ENCODE measurements at places on chromosomes 6 and 20. TPM values are rescaled to one million over a fixed set of nuclear protein-coding genes. Genes with fewer than 3 reads are reported as not detected.

- H3K36me3 ChIP-seq, result no peaks in the 10 kb centered on the region
- DNase-seq, result no peak
- no peak overlapping the region for H3K4me3 ChIP-seq
- H3K27me3 ChIP-seq, result no peaks in the 10 kb centered on the region
- no peaks in the 10 kb centered on the region for H3K4me1 ChIP-seq
Observed at GRCh38 chr6:110682460-110682853, 132.8 kb downstream of the CDK19 start.

DNA sequence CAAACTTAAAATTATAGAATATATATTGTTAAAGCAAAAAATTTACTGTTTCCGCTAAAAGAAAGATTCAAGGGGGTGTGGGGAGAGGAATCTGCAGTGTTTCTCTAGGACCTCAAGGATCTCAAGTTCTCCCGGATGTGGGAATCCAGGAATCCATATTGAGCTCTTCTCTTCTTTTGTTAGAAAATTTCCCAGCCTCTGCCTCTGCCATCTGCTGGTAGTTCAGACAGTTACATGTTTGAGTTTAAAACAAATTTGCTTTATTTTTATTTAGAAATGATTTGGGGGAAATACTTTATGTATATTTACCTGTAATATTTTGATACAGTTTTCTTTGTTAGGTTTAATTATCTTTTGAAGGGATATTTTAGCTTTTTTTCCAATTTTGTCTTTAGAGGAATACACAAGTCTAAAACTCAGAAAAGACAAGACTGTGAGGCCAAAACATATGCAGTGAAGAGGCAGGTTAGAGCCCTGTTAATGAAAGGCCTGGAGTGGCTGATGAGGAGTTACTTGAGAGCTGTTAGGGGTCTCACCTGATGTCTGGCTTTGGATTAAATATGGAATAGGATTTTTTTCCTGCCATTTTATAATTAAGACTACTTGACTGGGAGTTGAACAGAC lies 268.8 kb downstream of the ARID1B start:
- no peak overlapping the region for H3K4me3 ChIP-seq
- no peak for DNase-seq
- H3K27ac ChIP-seq, result no peak overlapping the region
- H3K36me3 ChIP-seq, result no peaks in the 10 kb centered on the region
- no peaks in the 10 kb centered on the region for H3K27me3 ChIP-seq
- H3K4me1 ChIP-seq, result peaks cover 13% of the 10 kb centered on the region

- H3K4me3 ChIP-seq, result no peak overlapping the region
- no peaks in the 10 kb centered on the region for H3K27me3 ChIP-seq
- H3K27ac ChIP-seq, result no peak overlapping the region
- no peak for DNase-seq
- H3K36me3 ChIP-seq, result no peaks in the 10 kb centered on the region
Observed at GRCh38 chr6:18359237-18359885, 27.8 kb upstream of the RNF144B start.

- no peak overlapping the region for H3K27ac ChIP-seq
- peak; percentile 4 for DNase-seq
- no peaks in the 10 kb centered on the region for H3K36me3 ChIP-seq
- no peaks in the 10 kb centered on the region for H3K4me1 ChIP-seq
- no peaks in the 10 kb centered on the region for H3K27me3 ChIP-seq
- H3K4me3 ChIP-seq, result no peak overlapping the region
Observed at GRCh38 chr20:58818586-58819285, 32.0 kb downstream of the GNAS-AS1 start.

DNA sequence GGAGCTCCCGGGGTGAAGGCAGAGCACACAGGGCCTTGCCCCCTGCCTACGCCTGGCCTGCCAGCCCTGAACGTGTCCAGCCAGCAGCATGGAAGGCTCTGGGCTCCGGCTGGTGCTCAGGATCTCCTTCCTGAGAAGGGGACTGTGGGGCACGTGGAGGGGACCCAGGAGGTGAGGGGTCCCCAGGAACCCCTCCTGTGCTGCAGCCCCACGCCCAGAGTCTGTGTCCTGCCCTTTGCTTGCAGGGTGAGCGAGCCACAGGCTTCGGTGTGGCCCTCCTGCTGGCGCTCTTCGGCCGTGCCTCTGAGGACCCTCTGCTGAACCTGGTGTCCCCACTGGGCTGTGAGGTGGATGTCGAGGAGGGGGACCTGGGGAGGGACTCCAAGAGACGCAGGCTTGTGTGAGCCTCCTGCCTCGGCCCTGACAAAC lies 22.3 kb downstream of the NPEPL1 start:
- no peak for DNase-seq
- no peaks in the 10 kb centered on the region for H3K36me3 ChIP-seq
- H3K27ac ChIP-seq, result no peak overlapping the region
- H3K4me1 ChIP-seq, result no peaks in the 10 kb centered on the region
- H3K4me3 ChIP-seq, result no peak overlapping the region
- no peaks in the 10 kb centered on the region for H3K27me3 ChIP-seq

The KCNK17 gene
- total RNA-seq, result 10.4 TPM

- no peaks in the 10 kb centered on the region for H3K27me3 ChIP-seq
- H3K4me1 ChIP-seq, result no peaks in the 10 kb centered on the region
- H3K36me3 ChIP-seq, result no peaks in the 10 kb centered on the region
- no peak overlapping the region for H3K27ac ChIP-seq
- peak; percentile 39 for DNase-seq
Observed at GRCh38 chr20:62030834-62031434, 34.7 kb downstream of the TAF4 start.

GRCh38 chr6:21844120-21844917 lies 250.8 kb downstream of the SOX4 start:
- H3K4me1 ChIP-seq, result no peaks in the 10 kb centered on the region
- no peaks in the 10 kb centered on the region for H3K36me3 ChIP-seq
- DNase-seq, result no peak

DNA sequence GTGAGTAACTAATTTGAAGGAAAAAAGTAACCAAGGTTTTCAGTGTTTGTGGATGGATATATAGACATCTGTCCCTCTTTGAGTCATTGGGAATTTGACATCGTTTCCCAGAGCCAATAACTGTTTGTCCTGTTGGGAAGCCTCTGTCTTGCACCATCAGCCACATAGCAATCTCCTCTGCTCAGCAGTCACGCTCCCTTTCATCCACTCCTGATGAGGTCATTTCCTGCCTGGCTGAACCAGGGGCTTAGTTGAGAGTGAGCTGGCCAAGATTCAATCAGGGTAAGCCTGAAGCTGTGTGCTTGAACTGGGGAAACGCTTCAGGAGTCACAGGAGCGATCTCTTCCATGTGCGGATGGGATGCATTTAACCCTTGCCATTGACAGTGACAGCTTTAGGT lies 121.5 kb upstream of the FOXQ1 start:
- no peaks in the 10 kb centered on the region for H3K36me3 ChIP-seq
- no peak for DNase-seq
- H3K4me3 ChIP-seq, result no peak overlapping the region
- H3K27me3 ChIP-seq, result no peaks in the 10 kb centered on the region
- no peaks in the 10 kb centered on the region for H3K4me1 ChIP-seq

The TRIM31 gene
- total RNA-seq, result not detected

The KIF13A gene
- 109 TPM for total RNA-seq

DNA sequence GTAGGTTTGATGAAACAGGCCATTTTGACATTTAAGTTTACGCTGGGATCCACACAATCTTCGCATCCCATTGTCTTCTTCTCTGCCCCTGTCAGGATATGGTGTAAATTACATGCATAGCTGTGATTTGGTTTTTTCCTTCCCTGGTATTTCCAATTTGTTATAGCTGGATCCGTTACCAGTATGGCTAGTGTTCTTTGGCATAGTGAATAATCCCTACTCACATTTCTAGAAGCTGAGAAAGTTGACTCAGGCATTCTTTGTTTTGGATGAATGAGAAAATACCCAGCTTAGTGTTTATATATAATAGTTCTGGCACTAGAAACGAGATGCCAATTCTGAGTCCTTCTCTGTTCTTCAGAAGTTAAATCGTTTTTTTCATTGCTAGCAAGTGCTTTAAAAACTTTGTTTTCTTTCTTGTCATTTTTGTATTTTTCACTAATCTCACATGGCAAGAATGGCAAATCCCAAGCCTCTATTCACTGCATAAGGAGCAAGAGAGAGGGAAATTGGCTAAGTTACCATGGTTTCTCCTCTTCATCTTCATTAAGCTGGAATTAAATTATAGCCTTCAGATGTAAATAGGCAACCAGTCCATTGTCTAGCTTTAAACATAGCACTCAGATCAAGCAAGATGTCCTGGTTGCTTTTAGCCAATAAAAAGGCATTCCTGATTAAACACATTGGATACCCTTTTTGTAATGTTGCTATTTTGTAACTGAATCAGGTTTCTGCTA lies 91.9 kb upstream of the LAMP5 start:
- H3K27ac ChIP-seq, result no peak overlapping the region
- DNase-seq, result no peak
- H3K36me3 ChIP-seq, result no peaks in the 10 kb centered on the region
- H3K4me3 ChIP-seq, result no peak overlapping the region

DNA sequence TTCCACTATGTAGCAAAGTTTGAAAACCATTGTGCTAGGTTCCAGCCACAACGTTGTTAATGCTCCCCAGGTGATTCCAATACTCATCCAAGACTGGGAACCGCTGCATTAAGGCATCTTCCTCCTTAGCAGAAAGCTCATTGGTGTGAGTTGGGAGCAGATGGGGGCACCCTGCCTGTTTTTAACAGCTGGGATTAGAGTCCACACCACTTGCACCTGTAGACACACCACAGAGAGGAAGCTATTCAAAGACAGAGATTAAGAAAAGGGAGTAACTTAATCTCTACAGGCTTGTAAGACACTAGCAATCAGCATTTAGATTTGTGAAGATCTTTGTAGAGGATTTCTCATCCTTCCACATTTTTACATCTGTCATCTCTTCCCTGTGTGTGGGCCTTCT lies 333.9 kb upstream of the SOX4 start:
- DNase-seq, result no peak
- H3K27me3 ChIP-seq, result no peaks in the 10 kb centered on the region
- H3K4me3 ChIP-seq, result no peak overlapping the region
- no peaks in the 10 kb centered on the region for H3K4me1 ChIP-seq

The ECT2L gene
- total RNA-seq, result 0.19 TPM

GRCh38 chr6:163741743-163742363 lies 327.3 kb downstream of the QKI start:
- no peaks in the 10 kb centered on the region for H3K36me3 ChIP-seq
- H3K27me3 ChIP-seq, result peaks cover under 1% of the 10 kb centered on the region
- no peak for DNase-seq

DNA sequence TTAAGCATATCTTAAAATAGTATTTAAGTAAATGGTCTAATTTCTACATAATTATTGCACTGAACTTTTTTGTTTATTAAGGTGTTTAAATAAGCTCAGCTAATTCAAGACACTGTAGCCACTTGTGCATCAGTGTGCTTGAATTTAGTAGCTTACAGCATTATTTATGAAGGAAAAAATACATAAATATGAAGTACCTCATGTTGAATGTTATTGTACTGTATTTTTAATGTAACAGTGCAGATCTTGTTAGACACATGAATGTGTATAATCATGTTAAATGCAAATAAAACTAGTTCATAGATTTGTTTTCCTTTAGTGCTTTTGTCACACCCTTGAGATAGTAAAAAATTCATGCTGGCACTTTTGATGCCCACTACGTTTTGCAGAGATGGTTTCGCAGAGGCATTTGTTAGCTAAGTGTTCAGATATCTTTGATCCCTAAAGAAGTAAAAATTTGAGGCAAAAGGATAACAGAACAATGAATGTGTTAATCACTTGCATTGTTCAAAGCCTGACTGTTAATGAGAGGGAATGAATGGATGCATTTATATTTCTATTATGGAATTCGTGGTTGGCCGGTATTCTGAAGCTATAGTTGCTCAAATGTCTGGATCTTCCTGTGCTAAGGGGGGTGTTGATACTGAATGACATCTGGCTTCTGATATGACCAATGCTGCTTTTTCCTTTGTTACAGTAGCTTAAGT lies 8.8 kb downstream of the BTBD3 start:
- no peak overlapping the region for H3K27ac ChIP-seq
- DNase-seq, result no peak
- H3K27me3 ChIP-seq, result no peaks in the 10 kb centered on the region
- H3K4me3 ChIP-seq, result no peak overlapping the region
- H3K4me1 ChIP-seq, result no peaks in the 10 kb centered on the region

DNA sequence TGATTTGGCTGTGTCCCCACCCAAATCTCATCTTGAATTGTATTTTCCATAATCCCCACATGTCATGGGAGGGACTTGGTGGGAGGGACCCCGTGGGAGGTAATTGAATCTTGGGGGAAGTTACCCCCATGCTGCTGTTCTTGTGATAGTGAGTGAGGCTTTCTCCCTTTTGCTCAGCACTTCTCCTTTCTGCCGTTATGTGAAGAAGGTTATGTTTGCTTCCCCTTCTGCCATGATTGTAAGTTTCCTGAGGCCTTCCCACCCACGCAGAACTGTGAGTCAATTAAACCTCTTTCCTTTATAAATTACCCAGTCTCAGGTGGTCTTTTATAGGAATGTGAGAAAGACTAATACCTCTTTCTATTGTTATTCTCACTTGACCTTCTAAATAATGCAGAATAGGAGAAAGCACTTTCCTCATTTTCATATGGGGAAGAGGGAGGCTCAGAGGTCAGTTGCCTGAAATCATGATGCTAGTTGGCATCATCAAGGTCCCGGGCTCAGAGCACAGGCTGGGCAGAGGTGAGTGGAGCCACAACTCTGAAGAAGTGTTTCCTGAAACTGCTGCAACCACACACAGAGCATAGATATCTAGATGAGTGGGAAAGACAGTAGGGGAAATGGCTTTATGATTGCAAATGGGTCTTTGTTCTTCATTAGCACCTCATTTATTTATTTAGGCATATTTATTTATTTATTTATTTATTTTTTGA lies 191.0 kb downstream of the QKI start:
- H3K27me3 ChIP-seq, result no peaks in the 10 kb centered on the region
- H3K4me3 ChIP-seq, result no peak overlapping the region
- no peak overlapping the region for H3K27ac ChIP-seq
- H3K4me1 ChIP-seq, result no peaks in the 10 kb centered on the region
- H3K36me3 ChIP-seq, result no peaks in the 10 kb centered on the region

GRCh38 chr6:3913077-3913957 lies 64.1 kb downstream of the FAM50B start:
- no peak overlapping the region for H3K4me3 ChIP-seq
- H3K27ac ChIP-seq, result peak overlapping the region; percentile 93
- no peaks in the 10 kb centered on the region for H3K27me3 ChIP-seq

The OLIG3 gene
- not detected for total RNA-seq

- no peaks in the 10 kb centered on the region for H3K27me3 ChIP-seq
- no peak overlapping the region for H3K4me3 ChIP-seq
- no peaks in the 10 kb centered on the region for H3K4me1 ChIP-seq
- DNase-seq, result no peak
- H3K36me3 ChIP-seq, result no peaks in the 10 kb centered on the region
- no peak overlapping the region for H3K27ac ChIP-seq
Observed at GRCh38 chr6:137816133-137816579, 50.9 kb upstream of the TNFAIP3 start.

- no peak for DNase-seq
- no peak overlapping the region for H3K27ac ChIP-seq
- no peaks in the 10 kb centered on the region for H3K36me3 ChIP-seq
- no peaks in the 10 kb centered on the region for H3K27me3 ChIP-seq
- no peak overlapping the region for H3K4me3 ChIP-seq
- H3K4me1 ChIP-seq, result no peaks in the 10 kb centered on the region
Observed at GRCh38 chr6:14428269-14428668, 310.7 kb downstream of the CD83 start.

DNA sequence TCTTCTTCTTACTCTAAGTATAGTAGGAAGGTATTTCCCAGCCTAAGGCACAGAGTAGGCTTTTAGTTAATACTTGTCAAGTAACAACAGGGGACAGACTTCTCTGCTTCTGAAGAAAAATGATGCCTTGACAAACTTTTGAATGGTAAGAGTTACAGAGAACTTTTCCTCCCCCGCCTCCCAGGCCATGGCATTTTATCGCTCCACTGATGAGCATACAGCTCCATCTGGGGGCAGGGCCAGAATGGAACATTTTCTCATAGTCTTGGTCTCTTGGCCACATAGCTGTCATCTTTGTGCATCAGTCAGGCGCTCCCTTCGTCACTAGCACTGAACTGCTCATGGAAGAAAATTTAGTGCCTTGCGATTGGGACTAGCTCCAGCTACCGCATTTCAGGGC lies 1066.8 kb upstream of the CITED2 start:
- no peaks in the 10 kb centered on the region for H3K36me3 ChIP-seq
- no peak overlapping the region for H3K4me3 ChIP-seq
- H3K27me3 ChIP-seq, result no peaks in the 10 kb centered on the region

Data from aorta (tissue), 5 donors.